ENCODE measurements at places on chromosomes 12 and 14. TPM values are rescaled to one million over a fixed set of nuclear protein-coding genes. Genes with fewer than 3 reads are reported as not detected.
A peak's percentile ranks its signal among the peaks of the same experiment; 100 is the strongest.

GRCh38 chr12:125296701-125297100 is 231.5 kb downstream of the AACS start:
- no peak overlapping the region for H3K27ac ChIP-seq
- H3K4me1 ChIP-seq = no peaks in the 10 kb centered on the region
- H3K27me3 ChIP-seq = peaks cover 8% of the 10 kb centered on the region
- H3K36me3 ChIP-seq = no peaks in the 10 kb centered on the region
- DNase-seq = no peak
- no peak overlapping the region for H3K4me3 ChIP-seq

Gene CLEC2A
- total RNA-seq = not detected

DNA sequence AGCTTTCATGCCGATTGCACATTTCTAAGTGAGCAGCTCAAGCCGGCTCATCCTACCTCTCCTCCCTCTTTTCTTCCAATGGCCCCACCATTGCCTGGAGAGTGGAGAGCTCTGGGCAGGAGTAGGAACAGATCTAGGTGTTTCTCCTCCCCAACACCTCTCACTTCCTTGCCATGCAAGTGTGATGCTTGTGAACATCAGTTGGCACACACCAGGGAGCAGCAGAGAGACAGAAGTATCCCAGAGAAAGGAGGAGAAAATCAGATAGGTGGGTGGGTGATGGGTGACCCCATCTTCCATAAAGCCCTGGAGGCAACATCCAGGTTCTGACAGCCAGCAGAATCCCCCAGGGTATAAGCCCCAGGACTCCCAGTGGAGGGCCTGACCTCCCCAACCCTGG is 27.8 kb downstream of the NPC2 start:
- peak; percentile 31 for DNase-seq
- H3K4me3 ChIP-seq = no peak overlapping the region
- no peaks in the 10 kb centered on the region for H3K36me3 ChIP-seq
- no peak overlapping the region for H3K27ac ChIP-seq

GRCh38 chr12:82818271-82819035 is 131.7 kb downstream of the TMTC2 start:
- no peaks in the 10 kb centered on the region for H3K27me3 ChIP-seq
- no peaks in the 10 kb centered on the region for H3K4me1 ChIP-seq
- peaks cover 9% of the 10 kb centered on the region for H3K36me3 ChIP-seq
- H3K27ac ChIP-seq = no peak overlapping the region
- DNase-seq = no peak

DNA sequence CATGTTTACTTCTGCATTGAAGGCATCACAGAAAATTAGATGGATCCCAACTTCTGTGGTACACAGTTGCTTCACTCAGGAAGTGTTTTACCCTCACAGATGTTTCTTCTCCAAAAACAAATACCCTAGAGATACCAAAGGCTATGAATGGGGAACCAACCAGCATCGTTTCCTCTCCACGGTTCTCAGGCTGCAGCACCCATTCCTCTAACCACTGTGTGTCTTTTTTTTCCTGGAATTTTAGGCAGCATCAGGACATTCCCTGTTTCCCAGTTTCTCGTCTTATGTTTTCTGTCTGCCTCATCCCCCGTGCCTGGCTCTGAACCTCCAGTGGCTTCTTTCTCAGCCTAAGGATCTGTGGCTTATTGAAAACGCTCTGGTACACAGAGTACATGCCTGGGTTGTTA is 72.0 kb upstream of the TBX5 start:
- no peak overlapping the region for H3K27ac ChIP-seq
- DNase-seq = no peak
- no peaks in the 10 kb centered on the region for H3K36me3 ChIP-seq
- H3K27me3 ChIP-seq = peaks cover 60% of the 10 kb centered on the region

Gene PZP
- not detected for total RNA-seq

DNA sequence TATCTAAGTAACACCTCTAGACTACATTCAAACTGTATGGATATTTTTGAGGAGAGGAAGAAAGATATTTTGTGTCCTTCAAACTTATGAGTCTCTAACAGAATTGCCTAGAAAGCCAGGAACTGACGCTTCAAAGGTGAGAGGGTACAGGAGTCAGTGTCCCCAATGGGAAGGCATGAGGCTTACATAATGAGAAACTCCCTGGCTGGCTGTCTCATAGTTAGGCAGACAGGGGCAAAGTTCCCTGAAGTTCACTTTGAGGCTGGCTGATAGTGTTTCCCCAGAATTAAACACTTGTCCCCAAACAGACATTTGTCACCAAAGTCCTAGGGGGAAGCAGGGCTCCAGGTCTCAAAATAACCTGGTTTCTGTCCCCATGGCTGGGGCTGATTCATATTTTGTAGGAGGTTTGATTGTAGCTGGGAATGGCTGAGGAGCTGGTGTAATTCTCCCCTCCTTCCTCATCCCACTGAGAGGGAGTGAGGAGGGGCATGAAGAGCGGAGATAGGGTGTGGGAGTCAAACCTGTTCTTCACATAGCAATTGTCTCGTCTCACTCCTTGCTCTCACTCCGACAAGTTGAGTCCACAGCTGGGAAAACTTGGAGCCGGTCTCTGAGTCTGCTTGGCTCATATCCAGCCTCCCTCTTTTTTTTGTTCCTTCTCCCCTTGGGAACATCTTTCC is 56.4 kb upstream of the CISTR start:
- no peaks in the 10 kb centered on the region for H3K36me3 ChIP-seq
- peaks cover 38% of the 10 kb centered on the region for H3K27me3 ChIP-seq
- H3K27ac ChIP-seq = no peak overlapping the region
- no peak for DNase-seq
- H3K4me1 ChIP-seq = no peaks in the 10 kb centered on the region
- H3K4me3 ChIP-seq = no peak overlapping the region

GRCh38 chr12:15446807-15447206 is 124.5 kb downstream of the PTPRO start:
- DNase-seq = no peak
- no peaks in the 10 kb centered on the region for H3K27me3 ChIP-seq
- no peaks in the 10 kb centered on the region for H3K4me1 ChIP-seq
- no peaks in the 10 kb centered on the region for H3K36me3 ChIP-seq
- H3K27ac ChIP-seq = no peak overlapping the region
- no peak overlapping the region for H3K4me3 ChIP-seq

All from natural killer cell treated with Interleukin-12 subunit alpha and Interleukin-12 subunit beta and Interleukin-15 and Interleukin-18, amount 100 ng/mL, for 72 hours (primary cell).